ENCODE measurements at places on chromosomes 13 and 19.

GRCh38 chr13:99873141-99873540 lies 98.4 kb downstream of the ZIC5 start:
- DNase-seq = no peak

- DNase-seq = no peak
Measured at GRCh38 chr13:24124789-24125476, 35.6 kb upstream of the SPATA13 start.

- no peak for DNase-seq
Measured at GRCh38 chr13:76845367-76845766, 40.8 kb downstream of the KCTD12 start.

- no peak for DNase-seq
Measured at GRCh38 chr13:112145551-112146360, 78.8 kb downstream of the SOX1 start.

DNA sequence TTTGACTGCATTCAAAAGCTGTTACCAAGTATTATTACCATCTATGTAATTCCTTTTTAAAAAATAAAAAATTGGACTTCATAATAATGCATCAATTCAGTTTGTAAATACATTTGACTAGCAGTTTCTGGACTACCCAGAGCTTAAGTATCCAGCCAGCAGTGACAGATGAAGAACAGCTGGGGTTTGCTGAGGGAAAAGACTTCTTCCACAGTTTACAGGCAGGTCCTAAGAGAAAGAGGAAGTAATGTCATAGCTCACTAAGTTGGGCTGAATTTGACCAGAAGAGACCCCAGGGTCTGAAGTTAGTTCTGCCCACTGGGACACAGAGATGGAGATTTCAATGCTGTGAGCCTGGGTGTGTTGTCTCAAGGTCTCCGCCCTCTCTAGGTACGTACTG lies 96.4 kb downstream of the MBNL2 start:
- DNase-seq = no peak

DNA sequence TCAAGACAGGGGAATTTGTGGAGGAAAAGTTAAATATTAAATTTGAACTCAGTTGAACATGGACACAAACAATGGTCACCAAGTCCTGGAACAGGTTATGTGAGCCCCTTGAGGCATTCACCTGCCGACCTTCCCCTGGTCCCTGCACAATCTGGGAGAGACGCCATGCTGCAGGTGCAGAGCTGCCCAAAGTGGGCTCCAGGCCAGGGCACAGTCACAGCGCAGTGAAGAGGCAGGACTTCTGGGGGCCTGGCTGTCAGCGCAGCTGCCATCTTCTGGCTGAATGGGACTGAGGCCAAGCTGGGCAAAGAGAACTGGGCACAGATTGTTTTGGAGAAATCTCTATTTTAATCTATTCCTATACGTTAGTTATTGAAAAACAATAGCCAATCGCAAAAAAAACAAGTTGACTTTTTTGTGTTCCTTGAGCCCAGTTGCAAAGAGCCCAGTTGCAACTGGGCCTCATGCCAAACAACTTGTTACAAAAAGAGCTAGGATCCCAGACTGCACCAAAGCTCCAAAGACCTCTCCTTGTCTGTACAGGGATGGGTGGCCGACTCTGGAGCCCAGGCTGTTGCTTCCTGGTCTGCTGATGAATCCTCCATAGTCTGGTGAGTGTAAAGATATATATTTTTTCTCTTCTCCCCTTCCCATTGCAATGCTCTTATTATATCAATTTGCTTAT lies 1.2 kb upstream of the ZNF626 start:
- DNase-seq = no peak

DNA sequence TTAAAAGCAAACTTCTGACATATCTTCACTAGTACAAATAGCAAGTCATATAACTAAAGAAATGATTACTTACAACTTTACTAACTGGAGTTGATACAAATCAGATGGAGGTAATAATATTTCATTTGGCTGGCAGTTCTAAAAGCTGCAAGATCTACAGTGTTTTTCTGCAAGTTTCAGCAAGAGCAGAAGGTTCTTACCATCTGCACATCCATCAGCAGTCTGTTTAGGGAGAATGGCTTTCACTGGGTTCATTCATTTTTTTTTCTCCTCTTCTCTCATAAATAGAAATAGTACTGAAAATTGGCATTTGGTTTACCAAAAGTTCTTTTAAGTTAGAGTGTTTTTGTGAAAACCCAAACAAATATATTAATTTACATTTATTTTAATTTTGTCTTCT lies 3.1 kb upstream of the SHISA2 start:
- DNase-seq = no peak

DNA sequence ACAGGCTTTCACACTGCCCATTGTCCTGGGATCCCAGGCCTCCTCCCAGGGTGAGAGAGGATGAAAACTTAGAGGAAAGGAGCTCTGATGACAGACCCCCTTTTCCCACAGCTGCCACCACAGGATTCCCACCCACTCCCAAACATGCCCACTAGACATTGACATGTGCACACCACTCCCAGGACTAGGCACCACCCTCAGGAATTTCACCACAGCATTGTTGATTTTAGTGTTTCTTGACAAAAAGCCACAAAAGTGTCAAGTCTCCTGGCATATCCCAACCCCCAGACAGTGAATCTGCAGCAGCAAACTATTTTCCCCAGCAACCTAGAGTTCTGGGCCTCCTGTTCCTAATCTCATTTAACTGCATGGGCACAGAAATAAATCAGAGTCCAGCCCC lies 10.1 kb downstream of the ZNF714 start:
- DNase-seq = no peak

GRCh38 chr19:12137221-12137940 lies 2.8 kb downstream of the ZNF20 start:
- no peak for DNase-seq

DNA sequence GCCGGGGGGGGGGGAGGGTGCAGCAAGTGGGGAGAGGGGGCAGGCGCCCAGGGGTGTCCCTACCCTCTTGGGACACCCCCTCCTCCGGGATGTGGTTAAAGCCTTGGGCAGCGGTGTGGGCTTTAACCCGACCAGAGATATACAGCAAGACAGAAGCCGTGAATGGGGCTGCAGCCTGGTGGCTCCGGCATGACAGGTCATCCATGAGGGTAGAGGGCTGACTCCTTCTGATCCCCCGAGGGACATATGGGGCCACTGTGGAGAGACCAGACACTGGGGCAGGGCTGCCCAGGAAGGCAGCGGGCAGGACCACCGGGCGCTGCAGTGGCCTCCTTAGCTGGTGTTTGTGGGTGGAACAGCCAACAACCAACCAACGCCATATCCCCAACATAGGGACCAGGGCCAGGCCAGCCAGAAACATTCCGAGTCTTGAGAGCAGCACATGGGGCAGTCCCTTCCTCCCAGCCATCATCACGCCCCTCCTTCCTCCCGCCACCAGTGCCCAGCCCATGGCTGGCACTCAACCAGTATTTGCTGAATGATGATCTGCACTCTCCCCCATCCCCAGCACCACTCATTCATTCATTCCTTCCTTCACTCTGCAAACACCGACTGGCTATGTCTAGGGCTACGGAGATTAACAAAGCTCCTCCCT lies 18.2 kb downstream of the ELAVL1 start:
- no peak for DNase-seq

DNA sequence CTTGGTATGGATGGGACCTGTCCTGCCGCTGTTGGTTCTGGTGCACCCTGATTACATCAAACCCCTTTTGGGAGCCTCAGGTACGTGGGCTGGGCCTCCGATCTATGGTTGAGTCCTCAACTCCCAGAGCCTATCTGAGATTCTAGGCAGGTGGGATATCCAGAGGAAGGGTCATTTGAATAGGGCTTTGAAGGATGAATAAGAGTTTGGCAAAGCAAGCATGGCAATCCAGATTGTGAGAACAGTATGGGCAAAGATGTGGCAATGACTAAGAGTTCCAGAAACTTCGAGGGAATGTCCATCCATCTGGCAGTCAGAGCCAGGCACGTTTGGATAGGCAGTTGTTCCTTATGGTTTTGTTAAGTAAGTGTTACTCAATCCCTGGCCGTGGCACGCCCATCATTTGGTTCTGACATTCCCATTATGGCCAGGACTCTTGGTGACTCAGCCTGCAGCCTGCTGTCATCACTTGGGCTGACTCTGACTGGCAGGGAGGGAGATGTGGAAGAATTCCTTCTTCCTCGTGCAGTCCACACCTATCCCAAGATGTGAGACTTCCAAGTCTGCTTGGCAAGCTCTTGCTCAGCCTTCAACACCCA lies 21.5 kb downstream of the CYP4F22 start:
- DNase-seq = no peak

GRCh38 chr19:4930664-4931063 lies 21.4 kb downstream of the UHRF1 start:
- DNase-seq = no peak

All from stimulated activated CD4-positive, alpha-beta T cell treated with anti-CD3 and anti-CD28 coated beads, Interleukin-2, amount 100 ng/mL, for 48 hours (primary cell).